Activated T-helper 1 cell treated with anti-CD3 and anti-CD28 coated beads, Interleukin-12 subunit alpha, Interleukin-12 subunit beta, Interleukin-2, Interleukin-4 antibody, amounts not matched to agents 30 ng/mL and 10 ng/mL and 1 ng/mL, durations not matched to agents 14 hours and 24 hours and 36 hours (primary cell): ENCODE measurements at places on chromosomes 1 and 21.

GRCh38 chr1:191870490-191870889 lies 287.8 kb upstream of the RGS18 start:
- no peak for DNase-seq

DNA sequence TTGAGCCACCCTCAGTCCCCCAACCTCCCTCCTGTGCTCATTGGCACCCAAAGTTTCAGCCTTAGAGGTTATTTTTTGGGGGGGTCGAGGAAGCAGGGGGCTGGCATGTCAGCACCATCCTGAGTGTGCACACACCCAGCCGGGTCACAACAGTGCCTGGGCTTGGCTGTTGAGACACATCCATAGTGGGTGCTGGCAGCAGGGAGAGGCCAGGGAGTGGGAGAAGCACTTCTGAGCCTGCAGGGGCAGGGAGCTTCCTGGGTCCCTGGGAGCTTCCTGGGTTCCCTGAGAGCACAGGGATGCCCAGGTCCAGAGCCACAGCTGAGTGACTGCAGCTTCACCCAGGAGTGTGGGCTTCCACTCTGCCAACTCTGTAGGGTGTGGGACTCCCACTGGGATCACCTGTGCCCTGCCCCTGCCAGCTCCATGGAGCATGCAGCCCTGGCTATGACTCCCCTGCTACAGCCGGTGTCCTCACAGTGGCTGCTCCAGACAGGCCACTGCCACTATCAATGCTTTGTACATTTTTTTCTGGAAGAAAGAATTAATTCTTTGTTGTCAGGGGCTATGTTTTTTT lies 240.4 kb downstream of the PTGER3 start:
- no peak for DNase-seq

DNA sequence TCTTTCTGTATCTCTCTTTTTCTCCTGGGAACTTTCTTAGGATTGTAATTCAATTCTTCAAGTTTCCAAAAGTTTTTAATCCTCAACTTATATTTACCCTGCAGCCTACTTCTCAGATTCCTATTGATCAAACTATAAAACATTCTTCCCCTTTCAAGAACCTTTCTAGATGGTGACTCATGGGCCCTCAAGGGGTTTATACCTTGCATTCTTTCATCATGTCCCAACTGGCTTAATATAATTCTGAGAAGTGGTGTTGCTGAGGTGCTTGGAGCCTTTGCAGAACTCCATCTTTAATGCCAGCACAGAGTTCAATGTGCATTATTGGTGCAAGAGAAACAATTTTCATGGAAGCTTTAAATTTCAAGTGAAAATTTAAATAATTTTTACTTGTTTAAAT lies 273.4 kb downstream of the VAV3 start:
- no peak for DNase-seq

DNA sequence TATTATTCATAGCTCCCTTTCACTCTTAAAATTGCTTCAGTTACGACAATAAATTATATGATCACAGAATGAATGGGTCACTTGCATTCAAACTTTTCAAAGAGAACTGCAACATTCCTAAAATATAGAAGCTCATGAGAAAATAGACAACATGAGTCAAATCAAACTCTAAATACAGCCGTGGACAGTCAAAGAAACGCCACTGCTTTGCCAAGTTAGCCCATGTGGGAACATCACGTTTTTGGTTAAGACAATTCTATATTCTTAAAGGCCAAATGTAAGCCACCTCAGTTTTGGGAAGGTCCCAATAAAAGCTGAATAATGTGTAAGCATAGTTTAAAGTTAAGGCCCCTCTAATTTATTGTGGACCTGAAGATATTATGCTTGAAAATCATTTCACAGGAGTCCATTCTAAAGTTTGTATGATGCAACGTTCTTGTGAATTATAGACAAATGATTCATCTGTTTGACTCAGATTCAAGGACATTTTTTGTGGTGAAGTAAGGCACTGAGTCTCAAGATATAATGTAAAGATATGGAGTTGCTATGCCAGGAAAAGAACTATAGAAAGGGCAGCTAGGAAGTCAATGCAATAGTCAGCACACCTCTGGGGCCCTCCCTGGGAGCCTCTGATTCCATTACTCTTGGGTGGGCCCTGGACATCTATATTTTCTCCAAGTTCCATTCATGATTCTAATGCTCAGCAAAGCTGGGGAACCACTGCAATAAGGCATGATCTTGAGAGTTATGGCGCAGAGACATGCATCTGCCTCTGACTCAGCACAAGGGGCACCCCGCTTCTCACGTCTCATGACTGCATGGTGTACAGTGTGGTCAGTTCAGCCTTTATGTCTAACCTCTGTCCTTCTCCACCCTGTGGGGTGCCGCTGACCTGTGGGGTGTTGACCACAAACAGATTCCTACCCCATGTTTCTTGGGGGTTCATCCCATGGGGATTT lies 33.9 kb downstream of the ETS2 start:
- DNase-seq, result no peak

DNA sequence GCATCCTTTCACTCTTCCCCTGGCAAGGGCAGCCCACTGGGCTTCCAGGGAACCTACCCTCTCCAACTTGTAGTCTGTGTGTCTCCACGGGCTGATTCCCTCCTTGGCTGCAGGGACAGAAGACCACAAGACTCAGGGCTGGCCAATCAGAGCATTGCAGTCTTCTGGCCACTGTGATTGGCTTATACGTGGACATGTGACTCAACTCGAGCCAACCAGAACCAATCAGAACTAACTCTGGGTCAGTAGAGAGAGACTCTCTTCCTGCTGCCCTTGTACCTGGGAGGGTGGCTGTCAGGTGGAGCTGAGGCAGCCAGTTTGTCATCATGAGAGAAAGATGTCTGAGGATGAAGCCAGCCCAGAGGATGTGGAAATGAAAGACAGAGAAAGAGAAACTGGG lies 64.0 kb downstream of the DHRS3 start:
- DNase-seq, result no peak

DNA sequence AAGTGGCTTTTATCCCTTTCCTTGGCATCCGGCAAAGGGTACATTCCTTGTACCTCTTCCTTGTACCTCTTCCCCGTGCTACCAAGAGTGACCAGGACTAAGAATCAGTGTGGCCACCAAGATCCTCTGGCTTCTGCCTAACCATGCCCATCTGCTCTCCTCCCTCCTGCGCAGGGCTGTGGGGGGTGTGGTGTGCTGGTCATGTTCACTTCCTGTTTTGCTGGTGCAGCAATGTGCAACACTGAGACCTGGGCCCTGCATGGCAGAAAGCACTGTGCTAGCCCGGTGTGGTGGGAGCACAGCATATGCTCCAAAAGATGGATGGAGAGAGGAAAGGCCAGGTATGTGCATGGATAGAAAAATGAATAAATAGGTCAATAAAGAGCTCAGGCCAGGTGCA lies 33.3 kb upstream of the TENT5C start:
- DNase-seq, result peak; percentile 7

- no peak for DNase-seq
Observed at GRCh38 chr1:185969524-185969991, 235.4 kb downstream of the HMCN1 start.

DNA sequence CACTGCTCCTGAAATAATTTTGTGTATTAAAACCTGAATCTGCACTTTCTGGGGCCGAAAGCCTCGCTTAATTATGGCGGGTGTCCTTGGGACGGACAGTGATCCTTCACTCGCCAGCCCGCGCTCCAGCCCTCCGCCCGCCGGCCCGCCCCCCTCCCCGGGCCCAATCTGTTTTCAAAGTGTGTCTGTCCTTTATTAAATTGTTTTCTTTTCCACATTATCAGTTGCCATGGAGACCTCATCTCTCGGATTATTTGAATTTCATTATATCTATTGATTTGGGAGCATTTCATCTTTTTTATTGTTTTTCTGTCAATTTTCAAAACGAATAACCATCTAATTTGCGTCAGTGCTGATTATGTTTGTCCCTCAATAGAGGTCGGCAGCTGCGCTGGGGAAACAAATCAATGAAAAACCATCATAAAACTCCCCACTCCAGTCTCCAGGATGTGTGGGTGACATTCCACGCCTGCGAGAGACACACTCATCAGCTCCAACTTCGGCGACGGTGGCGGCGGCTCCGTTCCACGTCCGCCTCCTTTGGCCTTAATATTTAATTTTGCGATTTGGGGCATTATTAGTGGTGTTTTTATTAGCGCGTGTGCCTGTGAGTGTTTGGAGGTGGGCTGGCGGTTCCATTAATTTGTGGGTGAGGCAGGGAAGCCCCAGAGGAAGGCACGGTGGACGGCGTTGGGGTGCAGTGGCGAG lies 123.9 kb downstream of the CASZ1 start:
- no peak for DNase-seq

DNA sequence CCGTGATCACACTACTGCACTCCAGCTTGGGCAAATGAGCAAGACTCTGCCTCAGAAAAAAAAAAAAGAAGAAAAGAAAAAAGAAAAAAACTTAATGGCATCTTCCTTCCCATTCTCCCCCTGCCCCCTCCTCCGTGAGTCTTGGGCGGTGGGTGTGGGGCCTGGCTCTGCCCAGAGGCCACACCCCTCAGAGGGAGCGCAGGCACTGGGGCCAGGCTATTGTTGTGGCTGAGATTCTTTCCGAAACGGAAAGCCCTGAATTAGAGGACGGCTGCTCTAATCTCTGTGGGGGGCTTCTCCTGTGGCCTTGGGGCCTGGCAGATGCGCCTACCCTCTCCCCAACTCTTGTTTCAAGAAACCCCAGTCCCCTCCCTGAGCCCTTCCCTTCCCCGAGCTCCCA lies 4.1 kb upstream of the FAM110D start:
- no peak for DNase-seq

DNA sequence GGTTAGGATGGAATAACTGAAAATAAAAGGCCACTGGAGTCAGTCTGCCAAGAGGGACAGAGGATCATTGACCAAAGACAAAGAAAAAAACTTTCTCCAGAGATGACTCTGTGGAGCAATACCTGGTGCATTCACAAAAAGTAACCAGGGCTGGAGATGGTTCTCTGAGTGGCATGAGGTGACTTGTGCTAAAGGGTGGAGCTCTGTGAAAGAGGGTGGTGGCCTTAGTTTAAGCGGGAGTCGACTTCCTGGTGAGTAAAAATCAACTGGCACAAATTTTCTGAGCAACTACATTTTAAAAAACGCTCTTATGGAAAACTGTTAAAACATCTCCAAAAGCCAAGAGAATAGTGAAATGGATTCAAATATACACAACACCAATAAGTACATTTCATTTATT lies 10.0 kb downstream of the NHLH2 start:
- DNase-seq, result no peak

DNA sequence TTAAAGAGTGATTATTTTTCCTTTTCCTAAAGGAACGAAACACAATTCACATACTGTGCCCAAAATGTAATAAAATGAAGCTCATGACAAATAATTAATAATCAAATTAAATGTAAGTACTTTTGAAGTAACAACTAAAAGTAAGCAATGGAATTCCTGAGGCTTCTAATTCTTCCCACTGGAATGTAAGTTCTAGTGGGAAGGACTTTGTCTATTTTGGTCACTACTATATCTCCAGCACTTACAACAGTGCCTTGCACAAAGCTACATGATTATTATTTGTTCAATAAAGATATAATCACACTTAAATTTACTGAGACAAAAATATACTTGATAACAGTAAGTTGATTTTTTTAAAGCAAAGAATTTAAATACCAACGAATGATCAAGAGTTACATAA lies 128.8 kb downstream of the COQ8A start:
- no peak for DNase-seq

GRCh38 chr21:41052820-41053555 lies 115.0 kb upstream of the BACE2 start:
- DNase-seq, result no peak

DNA sequence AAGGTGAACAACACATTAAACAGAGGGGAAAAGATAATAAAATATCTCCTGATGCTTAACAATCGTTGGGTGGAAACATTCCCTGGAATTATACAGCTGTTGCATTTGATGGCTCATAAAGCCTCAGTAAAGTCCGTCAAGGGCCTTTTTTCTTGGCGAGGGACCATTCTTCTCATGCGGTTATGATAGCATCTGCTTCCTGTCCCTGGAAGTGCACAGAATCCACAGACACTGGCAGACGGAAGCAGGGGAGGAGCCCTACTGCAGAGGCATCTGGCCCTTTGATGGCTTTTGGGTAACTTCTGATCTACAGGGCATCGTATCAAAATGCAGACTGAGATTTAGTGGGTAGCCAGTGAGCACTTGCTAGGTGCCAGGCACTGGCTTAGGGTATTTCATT lies 286.9 kb downstream of the KIF26B start:
- no peak for DNase-seq

- DNase-seq, result no peak
Observed at GRCh38 chr1:173103006-173103405, 52.3 kb upstream of the TNFSF18 start.

DNA sequence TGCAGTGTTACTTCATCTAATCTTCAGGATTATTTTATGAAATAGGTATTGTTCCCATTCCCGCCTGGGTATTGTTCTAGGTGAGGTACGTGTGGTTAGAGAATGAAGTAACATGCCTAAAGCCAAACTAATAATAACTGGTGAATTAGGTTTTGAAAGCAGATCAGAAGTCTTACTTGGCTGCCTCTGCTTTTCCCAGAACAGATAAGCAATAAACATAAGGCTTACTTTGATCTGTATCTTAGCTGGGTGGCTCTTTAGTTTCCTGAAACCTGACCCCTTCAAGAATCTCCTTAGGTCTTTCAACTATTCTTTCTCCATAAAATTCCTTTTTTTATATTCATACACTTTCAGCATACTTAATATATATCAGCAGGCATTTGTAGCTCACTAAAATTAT lies 65.3 kb downstream of the VAV3 start:
- DNase-seq, result no peak

- DNase-seq, result no peak
Observed at GRCh38 chr1:222257027-222257426, 290.9 kb downstream of the HHIPL2 start.

DNA sequence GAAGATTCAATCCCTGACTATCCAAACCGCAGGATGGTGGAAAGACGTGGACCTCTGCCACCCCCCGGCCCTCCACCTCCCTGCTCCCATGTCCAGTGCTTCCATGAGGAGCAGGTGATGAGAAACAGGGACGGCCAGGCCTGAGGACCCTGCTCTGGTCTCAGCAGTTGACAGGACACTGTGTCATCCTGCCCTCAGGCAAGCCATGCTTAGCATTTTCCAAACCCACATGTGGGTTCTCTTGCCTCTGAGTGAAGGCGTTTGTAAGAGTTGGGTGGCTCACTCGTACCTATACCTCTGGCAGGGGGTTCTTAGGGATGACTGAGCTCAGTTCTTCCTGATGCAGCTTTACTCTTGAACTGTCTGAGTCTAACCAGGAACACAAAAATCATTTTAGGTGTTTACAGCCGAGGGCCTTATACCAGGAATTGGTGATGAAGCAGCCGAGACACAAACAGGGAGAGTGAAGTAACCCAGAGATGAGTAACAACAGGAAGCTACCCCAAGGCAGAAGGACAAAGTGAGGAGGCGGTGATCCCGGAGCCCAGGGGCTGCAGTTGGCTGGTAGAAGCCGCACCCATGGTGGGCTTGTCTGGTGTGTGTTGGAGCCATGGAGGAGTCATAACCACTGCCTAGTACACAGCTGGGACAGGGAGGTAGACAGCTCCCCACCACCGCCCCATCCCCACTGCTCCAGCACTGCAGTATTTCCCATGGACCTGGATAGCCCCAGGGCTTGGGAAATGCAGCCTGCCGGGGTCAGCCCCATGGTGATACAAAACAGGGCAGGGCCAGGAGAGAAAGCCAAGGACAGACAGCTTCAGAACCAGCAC lies 21.4 kb downstream of the MYBPH start:
- no peak for DNase-seq

GRCh38 chr1:202162047-202162417 lies 1.6 kb upstream of the PTPN7 start:
- DNase-seq, result peak; percentile 30
